ENCODE measurements at places on chromosomes 12 and 14.

GRCh38 chr12:108568338-108569154 lies 6.2 kb downstream of the ISCU start:
- DNase-seq: no peak

DNA sequence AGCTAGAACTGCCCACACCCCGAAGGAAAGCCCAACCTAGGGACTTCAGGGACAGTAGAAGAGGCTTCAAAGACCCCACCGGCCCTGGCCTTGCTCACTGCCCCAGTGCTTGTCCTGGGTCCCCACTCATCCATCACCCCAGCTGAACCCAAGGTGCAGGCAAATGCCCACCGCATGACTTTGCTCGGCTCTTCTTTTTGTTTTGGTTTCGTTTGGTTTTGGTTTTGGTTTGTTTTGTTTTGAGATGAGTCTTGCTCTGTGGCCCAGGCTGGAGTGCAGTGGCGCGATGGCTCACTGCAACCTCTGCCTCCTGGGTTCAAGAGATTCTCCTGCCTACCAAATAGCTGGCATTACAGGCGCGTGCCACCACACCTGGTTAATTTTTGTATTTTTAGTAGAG lies 9.0 kb downstream of the CCDC85C start:
- no peak for DNase-seq

GRCh38 chr12:68630050-68630449 lies 19.4 kb downstream of the RAP1B start:
- DNase-seq: no peak

- DNase-seq: no peak
These were observed 203.7 kb downstream of the PTPRO start for GRCh38 chr12:15526033-15526432.

DNA sequence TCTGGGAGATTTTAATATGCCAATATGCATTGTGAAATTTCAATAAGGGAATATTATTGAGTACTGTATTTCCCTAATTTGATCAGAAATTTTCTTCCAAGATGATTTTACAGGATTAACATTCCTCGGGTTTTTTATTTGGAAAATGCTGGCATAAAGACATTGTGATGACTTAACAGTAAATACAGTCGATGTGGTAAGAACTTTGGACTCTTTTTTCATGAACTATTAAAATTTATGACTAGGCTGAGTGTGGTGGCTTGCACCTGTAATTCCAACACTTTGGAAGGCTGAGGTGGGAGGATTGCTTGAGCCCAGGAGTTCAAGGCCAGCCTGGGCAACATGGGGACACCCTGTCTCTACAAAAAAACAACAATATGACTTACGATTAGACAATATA lies 197.1 kb upstream of the RASSF8 start:
- DNase-seq: no peak

DNA sequence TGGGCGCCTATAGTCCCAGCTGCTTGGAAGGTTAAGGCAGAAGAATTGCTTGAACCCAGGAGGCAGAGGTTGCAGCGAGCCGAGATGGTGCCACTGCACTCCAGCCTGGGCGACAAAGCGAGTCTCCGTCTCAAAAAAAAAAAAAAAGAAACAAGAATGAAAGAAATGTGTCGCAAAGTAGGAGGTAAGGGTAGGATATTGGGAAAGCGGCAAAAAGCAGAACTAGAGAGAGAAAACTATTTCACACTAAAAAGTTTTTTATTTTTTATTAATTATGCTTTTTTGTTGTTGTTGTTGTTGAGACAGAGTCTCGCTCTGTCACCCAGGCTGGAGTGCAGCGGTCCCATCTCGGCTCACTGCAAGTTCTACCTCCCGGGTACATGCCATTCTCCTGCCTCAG lies 17.7 kb downstream of the SBNO1 start:
- DNase-seq: no peak

GRCh38 chr14:80465546-80466220 lies 254.4 kb upstream of the DIO2 start:
- no peak for DNase-seq

DNA sequence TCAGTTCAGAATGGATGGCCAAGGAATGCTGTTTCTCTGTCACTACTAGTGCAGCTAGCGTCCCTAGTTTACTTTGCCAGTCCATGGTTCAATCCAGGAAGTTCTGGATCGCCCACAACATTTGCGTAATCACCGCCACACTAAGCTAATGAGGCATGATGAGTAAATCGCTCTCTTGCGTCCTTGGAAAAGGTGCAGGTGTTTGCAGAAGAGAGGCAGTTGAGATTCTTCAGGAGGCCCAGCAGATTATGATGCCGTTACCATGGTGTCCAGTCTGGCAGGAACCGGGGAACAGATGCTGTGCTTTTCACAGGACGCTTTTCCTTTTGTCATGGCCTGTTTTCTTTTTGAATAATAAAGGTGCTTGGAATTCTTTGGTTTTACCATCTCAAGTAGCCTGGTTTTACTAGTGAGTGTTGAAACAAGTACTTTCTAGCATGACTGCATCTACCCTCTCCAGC lies 9.0 kb downstream of the TPH2 start:
- DNase-seq: no peak

GRCh38 chr12:92911339-92911738 lies 17.8 kb downstream of the EEA1 start:
- no peak for DNase-seq

- no peak for DNase-seq
These were observed 96.0 kb downstream of the SRGAP1 start for GRCh38 chr12:63940310-63941005.

GRCh38 chr12:49698619-49699545 lies 8.3 kb downstream of the FMNL3 start:
- no peak for DNase-seq

DNA sequence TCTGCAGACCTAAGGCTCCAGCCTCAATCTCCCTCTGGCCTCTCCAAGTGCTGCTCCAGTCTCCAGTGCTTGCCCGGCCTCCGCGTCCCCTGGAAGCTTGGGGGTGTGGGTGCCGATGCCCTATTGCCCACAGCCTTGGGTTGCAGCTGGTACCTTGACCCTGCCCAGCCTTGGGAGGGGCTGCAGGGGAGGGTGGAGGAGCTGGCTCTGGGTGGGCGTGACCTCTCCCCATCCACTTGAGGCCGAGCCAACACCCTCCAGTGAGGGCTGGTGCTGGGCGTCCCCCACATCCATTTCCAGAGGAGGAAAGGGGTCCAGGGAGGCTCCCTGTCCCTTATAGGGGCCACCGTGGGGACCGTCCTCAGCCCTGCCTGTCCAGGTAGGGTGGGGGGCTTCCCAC lies 24.1 kb downstream of the KIF26A start:
- DNase-seq: no peak

GRCh38 chr12:90010089-90010488 lies 301.5 kb upstream of the ATP2B1 start:
- DNase-seq: no peak

- no peak for DNase-seq
These were observed 161.5 kb upstream of the VASH1 start for GRCh38 chr14:76599559-76600287.

GRCh38 chr12:107319533-107320032 lies 226.2 kb upstream of the CRY1 start:
- DNase-seq: peak; percentile 40

DNA sequence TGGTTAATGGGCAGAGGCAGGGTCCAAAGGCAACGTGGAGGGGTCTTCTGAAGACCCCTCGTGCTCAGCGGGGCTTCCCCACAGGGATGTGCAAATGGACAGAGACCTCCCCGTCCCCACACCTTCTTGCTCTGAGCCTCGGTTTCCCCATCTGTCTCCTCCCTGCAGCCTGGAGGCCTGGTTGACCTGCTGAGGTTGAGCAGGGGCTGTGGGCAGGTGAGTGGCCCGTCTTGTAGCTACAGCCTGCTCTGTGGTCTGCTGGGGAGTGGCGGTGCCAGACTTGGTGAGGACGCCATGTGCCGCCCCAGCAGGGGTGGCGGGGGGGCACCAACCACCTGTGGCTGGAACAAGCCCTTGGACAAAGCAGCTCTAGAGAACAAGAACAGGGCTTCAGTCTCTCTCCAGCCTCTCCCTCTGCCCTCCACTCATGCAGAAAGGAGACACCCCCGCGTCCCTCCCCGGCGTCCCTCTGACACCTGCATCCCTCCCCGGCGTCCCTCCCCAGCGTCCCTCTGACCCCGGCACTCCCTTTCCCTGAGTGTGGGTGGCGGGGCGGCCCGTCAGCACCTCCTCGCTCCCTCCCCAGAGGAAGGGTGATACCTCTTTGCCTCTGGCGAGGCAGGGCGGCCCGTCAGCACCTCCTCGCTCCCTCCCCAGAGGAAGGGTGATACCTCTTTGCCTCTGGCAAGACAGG lies 83.7 kb downstream of the NOC4L start:
- no peak for DNase-seq

DNA sequence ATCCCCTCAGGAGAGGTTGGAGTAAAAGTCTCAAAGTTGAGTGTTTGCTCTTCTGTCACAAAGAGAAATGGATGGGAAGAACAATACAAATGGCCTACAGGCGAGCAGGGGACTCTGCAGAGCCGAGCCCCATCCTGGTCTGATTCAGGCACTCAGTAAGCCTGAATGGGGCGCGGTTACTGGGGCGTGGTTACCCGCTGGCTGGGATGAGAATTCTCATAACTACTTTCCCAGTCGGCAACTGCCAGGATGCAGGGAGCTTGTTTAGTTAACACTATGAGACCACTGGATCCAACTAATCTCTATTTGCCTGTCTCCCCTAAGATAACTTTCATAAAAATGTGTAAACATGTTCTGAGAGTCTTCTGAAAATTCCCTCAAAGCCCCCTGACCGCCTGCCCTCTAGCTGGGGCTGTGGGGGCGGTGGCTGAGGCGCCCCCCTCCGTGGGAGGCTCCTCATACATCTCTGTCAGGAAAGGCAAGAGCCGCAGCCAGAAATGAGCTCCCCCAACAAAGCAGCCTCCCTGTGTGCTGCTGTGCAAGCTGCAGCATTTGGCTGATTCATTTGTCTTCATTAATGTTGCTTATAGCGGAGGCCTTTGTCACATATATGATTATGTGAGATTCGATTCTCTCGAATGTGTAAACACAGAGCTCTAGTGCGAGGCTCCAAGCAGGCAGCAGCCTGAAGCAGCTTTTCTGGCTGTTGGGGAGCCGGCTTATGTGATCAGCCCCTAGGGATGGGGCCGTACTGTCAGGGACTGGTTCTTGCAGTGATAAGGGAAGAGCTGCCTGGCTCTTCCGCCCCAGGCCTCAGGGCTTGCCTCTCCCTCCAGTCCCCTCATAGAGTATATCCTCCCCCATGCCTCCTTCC lies 126.1 kb upstream of the ARHGAP5 start:
- peak; percentile 56 for DNase-seq

DNA sequence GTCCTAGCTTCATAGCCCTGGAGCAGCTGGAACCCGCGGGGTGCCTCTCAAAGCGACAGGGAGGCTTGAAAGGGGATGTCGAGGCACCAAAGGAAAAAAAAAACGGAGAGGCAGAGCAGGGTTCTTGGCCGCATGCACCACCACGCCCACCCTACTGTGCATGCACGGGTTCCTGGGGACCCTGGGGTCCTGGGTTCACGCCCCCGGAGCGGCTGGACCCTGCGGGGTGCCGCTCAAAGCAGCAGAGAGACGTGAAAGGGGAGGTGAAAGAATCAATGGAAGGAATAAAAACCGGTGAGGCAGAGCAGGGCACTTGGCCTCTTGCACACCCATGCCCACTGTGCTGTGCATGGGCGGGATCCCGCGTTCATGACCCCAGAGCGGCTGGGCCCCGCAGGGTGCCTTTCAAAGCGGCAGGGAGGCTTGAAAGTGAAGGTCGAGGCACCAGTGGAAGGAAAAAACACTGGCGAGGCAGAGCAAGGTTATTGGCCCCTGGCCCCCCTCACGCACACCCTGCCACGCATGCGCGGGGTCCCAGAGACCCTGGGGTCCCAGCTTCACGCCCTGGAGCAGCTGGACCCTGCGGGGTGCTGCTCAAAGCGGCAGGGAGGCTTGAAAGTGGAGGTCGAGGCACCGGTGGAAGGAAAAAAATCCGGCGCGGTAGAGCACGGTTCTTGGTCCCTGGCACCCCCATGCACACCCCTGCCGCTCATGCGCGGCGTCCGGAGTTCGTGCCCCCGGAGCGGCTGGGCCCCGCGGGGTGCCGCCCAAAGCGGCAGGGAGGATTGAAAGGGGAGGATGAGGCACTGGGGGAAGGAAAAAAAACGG lies 318.5 kb downstream of the ALG10 start:
- no peak for DNase-seq

DNA sequence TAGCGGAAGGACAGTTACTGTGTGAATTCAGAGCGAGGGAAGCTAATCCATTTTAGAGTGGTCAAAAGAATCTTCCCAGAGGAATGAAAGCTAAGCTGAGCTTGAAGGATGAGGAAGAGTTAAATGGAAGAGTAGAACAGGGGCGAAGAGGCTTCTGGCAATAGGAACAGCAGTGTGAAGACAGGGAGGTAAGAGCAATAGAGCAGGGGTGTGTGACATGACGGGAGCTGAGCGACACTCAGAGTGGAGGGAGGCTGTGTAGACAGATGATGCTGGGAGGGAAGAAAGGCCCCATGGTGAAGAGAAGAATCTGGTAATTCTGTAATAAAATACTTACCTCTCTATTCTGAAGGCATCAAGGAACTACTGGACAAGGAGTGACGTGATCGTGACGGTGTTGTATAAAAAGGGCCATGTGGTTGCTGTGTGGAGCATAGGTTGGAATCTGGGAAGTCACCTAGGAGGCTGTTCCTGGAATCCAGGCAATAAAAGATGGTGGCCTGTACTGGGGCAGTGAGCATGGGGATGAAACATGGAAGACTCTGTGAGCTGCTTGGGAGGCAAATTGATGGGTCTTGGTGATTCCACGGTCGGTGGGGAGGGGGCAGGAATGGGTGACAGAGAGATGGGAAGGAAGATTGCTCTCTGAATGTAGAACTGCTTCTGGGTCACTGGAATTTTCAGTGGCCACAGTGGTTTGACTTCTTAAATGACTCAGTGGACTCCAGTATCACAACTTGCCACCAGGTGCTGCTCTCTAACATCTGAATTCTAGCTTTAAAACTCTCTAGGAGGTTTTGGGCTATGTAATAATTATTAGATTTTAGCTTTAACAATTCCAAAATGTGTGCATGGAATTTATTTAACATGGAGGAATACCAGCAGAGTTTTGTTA lies 164.1 kb downstream of the ATP23 start:
- no peak for DNase-seq

DNA sequence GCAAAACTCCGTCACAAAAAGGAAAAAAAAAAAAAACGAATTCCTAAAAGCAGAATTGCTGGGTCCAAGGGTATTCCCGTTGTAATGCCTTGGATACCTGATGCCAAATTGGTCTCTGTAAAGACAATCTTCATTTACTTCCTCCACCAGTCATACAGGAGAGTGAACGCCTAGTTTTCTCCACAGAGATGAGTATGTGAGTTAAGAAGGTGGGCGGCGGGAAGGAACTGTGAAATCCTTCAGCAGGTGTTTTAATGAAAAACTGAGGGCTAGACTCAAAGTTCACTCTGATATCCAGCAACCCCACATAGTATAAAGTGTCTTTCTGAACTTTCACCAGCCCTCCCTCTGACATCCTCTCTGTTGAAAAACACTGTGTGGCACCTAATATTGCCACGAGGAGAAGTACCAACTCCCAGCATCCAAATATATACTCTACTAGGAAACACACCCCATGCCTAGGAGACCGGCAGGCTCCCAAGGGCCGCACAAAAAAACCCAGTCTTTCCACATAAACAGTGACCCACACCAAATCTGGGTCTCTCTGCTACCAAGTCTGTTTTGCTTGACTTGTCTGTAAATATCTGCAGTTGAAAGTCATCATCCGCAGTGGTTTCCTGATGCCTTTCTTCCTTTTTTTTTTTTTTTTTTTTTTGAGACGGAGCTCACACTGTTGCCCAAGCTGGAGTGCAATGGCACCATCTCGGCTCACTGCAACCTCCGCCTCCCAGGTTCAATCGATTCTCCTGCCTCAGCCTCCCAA lies 30.3 kb upstream of the FOXN3 start:
- no peak for DNase-seq
